Testis (tissue), 5 donors: ENCODE measurements at places on chromosomes 4 and X.

DNA sequence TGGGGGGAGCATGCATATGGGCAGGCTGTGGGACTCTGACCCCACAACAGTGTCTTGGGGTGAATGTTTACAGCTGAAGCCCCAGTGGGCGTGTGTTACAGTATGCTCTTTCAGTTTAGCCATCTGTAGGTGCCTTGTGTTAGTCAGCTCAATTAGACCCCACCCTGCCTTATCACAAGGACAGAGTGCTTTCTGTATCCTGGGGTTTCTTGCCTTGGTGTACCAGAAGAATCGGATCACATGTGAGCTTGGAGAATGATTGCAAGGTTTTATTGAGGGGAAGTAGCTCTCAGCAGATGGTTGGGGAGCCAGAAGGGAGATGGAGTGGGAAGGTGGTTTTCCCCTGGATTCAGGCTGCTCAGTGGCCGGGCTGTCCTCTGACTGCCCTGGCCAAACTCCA, 27.3 kb downstream of the SH3BGRL start:
- DNase-seq = no peak

DNA sequence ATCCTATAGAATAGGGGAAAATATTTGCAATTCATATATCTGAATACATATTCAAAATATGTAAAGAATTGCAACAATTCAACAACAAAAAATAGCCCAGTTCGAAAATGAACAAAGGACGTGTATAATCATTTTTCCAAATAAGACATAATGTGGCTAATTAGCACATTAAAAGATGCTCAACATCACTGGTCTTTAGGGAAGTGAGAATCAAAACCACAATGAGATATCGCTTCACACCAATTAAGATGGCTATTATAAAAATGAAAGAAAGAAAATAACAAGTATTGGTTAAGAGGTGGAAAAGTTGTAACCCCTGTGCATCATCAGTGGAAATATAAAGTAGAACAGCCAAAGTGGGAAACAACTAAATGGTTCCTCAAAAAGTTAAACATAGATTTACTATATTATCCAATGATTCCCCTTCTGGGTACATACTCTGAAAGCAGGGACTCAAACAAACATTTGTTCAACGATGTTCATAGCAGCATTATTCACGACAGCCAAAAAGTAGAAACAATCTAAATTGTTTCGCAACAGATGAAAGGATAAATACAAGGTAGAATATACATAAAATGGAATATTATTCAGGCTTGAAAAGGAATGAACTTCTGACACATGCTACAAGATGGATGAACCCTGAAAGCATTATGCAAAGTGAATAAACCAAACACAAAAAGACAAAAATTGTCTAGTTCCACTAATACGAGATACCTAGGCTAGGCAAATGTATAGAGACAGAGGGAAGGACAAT, 12.7 kb downstream of the FAM13A start:
- DNase-seq = no peak

- no peak for DNase-seq
Measured at GRCh38 chrX:15016051-15016450, 142.8 kb downstream of the MOSPD2 start.

DNA sequence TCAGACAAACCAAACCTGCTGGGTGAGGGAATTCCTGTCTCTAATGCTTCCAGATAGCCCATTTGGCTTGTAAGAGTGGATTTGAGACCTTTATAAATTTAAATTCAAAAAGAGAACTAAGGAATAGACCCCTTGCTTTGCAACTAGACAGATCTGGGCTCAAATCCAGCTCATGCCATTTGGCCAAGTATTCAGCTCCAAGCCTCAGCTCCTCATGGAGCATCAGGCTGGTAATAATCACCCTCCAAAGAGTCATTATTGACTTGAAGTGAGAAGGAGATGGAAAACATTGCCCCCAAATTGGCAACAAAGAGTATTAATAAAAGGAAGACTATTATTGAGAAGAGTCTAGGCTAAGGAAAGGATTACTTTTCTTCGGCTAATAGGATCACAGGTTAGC, 134.7 kb downstream of the PDE5A start:
- no peak for DNase-seq

DNA sequence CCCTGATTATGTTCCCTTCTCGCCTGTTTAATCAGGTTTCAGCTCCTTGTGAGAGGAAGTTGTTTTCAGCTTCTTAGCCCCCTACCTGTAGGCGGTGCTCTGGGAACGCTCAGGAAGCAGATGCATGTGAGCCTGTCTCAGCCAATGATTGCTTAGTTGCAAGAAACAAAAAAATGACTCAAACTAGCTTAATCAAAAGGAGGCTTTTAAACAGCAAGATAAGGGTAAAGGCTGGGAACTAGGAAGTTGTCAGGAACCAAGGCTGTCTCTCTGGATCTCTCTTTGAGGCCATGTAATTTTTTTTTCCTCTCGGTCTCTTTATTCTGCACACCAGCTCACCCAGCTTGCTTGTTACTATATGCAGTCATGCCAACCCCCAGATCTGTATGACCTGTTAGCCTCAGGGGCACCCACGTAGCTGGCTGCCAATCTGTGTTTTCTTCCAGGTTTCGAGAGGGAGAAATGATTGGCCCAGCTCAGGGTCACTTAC, 109.1 kb downstream of the PTTG2 start:
- no peak for DNase-seq

DNA sequence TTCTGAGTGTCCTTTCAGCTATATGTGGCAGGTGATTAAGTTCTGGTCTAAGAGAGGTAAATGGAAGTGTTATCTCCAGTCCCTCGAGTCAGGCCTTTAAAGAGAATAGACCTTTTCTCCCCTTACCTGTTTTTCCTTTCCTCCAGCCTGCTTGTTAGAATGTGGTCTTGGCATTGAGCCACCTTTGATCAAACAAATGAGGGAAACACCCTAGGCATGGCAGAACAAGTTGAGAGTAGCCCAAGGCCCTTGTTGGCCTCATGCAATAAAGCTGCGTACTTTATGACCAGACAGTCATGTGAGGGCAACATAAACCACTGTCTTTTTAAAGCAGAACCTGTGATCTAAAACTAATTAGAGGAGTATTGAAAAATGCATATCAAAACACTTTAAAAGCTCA, 13.2 kb upstream of the IL13RA2 start:
- no peak for DNase-seq

DNA sequence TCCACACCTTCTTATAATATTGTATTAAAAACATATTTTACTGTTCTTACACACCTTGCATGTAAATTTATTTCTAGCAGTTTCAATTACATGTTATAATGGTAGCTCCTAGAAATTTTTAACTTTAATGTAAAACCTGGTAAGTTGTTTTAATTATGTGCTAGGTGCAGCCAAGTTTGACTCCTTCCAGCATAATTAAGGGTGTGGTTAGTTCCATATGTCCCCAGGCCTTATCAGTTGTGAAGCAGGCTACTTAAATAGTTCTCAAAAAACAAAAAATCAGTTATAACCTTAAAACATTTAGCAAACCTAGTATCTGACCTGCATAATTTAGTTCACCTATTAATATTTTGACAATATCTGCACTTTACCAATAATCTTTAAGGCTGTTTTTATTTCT, 26.9 kb upstream of the PASD1 start:
- DNase-seq = no peak

GRCh38 chr4:26611372-26611771, 27.5 kb downstream of the TBC1D19 start:
- DNase-seq = no peak

DNA sequence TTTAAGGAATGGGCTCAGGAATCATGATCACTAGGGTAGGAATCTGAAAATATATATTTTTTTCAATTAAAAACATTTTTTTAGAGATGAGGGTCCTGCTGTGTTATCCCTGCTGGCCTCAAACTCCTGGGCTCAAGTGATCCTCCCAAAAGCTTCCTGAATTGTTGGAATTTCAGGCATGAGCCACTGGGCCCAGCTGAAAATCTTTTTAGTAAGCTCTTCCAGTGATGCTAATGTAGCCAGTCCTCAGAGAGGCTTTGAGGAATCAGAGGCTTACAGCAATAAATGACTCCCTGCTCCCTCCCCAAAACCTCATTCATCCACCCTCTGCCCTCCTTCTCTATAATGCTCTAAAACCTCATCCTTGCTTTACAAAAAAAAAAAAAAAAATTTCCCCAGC, 129.5 kb downstream of the ZIC3 start:
- no peak for DNase-seq

DNA sequence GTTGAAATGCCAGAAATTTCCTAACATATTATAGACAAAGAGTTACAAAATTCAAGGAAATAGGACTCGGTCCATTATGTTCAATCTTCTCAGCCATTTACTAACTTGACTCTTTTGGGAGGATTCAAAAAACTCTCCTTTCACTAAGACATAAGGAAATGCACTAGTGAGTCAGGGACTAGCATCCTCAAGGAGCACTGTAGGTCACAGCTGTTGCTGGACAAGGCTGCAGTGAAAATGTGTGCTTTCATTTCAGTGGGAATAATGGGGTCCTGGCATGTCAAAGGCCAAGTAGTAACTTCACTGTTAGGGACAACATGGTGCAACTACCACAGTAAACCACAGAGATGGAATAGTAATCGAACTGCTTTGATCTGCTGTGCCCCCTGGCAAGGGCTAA, 56.9 kb upstream of the ABCG2 start:
- no peak for DNase-seq

GRCh38 chr4:110344165-110344564, 131.8 kb upstream of the ENPEP start:
- no peak for DNase-seq

DNA sequence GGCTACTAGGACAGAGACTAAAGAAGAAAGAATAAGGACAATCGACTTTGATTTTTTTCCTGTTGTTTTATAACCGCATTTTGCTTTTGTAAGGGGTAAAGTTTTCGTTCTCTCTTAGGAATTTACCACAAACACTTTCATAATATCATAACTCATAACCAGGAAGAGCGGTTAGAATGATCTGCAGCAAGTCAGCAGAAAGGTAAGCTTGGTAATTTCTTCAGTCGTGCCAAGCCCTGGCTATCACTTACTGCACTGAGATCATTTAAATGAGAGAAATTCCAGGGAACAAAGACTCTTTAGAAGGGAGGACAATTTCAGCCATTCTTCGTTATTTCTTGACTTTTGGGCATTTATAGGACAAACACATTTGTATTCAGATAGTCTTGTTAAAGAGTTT, 258.1 kb downstream of the UNC5C start:
- DNase-seq = no peak

GRCh38 chr4:168076989-168077725, 15.2 kb upstream of the ANXA10 start:
- DNase-seq = peak; percentile 84

GRCh38 chrX:21853578-21853977, 2.2 kb upstream of the YY2 start:
- DNase-seq = no peak

- DNase-seq = no peak
Measured at GRCh38 chrX:47628982-47629381, 748 bp downstream of the CFP start.

GRCh38 chr4:48331577-48332330, 9.6 kb upstream of the SLAIN2 start:
- DNase-seq = no peak

- no peak for DNase-seq
Measured at GRCh38 chr4:55214172-55214571, 88.8 kb upstream of the KDR start.

- DNase-seq = no peak
Measured at GRCh38 chrX:123256378-123256777, 72.3 kb downstream of the GRIA3 start.

GRCh38 chr4:71126719-71127118, 133.3 kb downstream of the DCK start:
- DNase-seq = no peak

GRCh38 chr4:3607690-3608552, 75.7 kb upstream of the LRPAP1 start:
- peak; percentile 68 for DNase-seq

GRCh38 chrX:13254076-13254785, 65.6 kb downstream of the ATXN3L start:
- DNase-seq = peak; percentile 14

GRCh38 chr4:83255584-83255983, 29.0 kb downstream of the COQ2 start:
- DNase-seq = no peak

DNA sequence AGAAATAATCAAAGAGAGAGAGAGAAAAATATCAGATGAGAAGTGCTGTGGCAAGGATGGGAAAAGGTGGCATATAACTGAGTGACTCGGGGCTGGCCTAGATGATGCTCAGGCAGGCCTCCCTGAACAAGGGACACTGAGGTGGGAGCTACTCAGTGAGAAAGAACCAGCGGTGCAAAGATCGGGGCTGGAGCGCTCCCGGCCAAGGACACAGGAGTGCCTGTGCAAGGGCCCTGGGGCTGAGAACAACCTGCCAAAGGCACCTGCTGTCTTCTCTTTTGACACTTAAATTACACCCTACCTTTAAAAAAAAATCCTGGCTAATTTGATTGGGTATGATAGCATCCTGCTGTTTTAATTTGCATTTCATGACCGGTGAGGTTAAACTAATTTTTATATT, 77.7 kb upstream of the C4orf50 start:
- DNase-seq = no peak

- DNase-seq = no peak
Measured at GRCh38 chr4:127007305-127007704, 625.5 kb upstream of the INTU start.

DNA sequence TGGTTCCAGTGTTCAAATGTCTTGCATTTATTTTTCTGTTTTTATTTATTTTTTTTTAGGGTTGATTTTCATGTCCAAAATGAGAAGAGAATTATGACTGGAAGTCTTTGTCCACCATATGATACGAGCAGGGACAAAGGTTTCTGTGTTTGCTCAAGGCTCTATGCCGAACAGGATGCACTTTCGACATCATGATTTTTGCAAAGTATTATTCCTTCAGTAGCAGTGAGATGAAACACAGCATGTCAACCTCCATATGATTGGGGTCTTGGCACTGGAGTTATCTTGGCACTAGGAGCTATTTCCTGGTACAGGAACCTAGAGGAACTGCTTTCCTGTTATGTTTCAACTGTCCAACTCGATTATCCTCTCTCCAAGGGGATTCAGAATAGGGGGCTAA, 72.6 kb downstream of the UCHL1 start:
- DNase-seq = no peak

- no peak for DNase-seq
Measured at GRCh38 chrX:9825129-9825790, 39.0 kb downstream of the SHROOM2 start.

DNA sequence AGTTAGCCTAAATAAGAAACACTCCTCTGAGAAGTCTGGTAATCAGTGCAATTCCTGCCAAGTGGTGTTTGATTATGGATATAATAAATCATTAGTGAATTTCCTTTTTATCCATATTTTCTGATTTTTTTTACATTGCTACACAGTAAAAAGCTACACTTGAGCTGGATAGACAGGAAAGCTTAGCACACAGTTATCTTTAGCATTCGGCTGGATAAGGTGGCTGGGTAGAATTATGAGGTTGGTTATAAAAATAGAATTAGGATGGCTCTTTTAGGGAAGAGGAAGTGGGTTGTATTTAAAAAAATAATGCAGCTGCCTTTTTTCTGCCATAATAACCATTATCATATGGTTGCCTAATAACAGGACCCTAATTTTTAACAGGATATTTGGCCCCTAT, 460.6 kb downstream of the NAF1 start:
- no peak for DNase-seq
